Cerebellum (tissue), 4 donors: ENCODE measurements at places on chromosomes 3 and 15.
A peak's percentile ranks its signal among the peaks of the same experiment; 100 is the strongest.

DNA sequence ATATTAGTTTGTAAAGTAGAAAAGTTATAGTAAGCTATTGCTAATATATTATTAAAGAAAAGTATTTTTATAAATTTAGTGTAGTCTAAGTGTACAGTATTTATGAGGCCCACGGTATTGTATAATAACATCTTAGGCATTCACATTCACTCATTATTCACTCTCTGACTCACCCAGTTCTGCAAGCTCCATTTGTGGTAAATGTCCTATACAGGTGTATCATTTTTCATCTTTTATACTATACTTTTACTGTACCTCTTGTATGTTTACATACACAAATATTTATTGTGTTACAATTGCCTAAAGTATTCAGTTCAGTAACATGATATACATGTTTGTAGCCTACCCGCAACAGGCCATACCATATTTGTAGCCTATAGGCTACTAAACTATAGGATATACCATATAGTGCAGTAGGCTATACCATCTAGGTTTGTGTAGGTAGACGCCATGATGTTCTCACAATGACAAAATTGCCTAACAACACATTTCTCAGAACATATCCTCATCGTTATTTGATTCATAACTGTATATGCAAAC lies 246.8 kb upstream of the ALCAM start:
- DNase-seq, result no peak

GRCh38 chr3:39843440-39843839 lies 34.0 kb downstream of the MYRIP start:
- no peak for DNase-seq

- no peak for DNase-seq
Observed at GRCh38 chr15:65796610-65797078, 4.6 kb upstream of the DENND4A start.

DNA sequence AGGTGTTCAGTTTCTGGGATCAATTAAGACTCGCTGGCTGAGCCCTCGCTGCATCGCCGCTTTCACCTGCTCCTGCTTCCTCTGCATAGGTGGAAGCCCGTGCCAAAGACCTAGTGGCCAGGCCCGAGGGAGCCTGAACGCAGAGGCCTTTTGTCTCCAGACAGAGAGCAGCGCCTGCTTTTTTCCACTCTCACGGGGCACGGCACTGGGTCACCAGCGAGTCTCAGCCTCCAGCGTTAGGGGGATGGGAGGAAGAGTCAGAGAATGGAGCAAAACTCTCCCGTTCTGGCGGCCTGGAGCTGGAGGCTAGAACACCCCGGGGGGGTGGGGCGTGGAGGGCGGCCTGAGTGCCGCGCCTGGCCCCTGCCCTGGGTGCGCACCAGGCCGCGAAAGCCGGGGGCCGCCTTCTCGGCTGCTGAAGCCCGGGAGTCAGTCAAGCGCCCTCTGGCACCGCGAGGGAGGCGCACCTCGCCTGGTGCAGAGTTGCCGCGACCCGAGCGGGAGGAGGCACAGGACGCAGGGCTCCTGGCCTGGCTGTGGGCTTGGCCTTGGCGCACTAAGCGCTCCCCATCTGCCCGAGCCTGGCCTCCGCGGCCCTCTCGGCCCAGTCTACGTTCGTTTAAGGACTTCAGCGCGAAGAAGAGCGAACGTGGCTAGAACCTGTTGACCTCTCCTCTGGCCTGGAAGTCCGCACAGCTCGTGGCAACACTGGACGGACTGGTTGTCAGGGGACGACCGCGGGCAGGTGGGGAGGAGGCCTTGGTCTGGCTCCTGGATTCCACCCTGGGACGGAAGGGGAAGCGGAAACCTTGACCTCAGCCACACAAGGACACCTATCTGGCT lies 21.5 kb downstream of the NR2F2 start:
- no peak for DNase-seq

- DNase-seq, result no peak
Observed at GRCh38 chr3:52881871-52882270, 15.5 kb downstream of the STIMATE start.

DNA sequence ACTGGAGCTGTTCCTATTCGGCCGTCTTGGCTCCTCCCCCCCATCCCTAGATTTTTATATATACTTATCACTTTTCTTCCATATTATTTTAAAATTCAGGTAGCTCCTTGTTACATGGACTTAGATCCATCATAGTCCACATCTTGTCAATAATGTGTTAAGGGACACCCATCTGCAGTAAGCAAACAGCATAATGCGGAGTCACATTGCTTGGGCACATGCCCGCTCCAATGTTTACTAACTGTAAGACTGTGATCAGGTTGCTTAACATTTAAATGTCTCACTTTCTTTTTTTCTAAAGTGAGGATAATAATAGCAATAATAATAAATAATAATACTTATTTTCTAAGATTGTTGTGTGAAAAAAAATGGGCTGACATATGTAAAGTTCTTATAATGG lies 303.2 kb upstream of the SOX14 start:
- no peak for DNase-seq

DNA sequence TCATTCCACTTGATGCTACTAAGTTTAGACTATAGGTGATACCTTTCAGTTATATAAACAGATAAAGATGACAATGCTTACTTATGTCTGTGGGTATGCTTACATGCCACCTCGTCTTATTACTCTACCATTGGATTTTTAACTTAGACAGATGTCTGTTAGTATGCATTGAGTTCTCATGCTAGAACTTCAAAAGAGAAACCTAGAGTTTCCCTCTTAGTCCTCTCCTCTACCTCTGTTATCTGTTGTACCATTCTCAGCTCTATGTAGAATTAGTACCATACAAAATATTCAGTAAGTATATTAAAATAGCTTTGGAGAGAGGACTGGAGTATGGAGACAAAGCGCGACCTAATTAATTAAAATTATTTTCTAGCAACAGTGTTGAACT lies 111.3 kb downstream of the BBX start:
- DNase-seq, result no peak

DNA sequence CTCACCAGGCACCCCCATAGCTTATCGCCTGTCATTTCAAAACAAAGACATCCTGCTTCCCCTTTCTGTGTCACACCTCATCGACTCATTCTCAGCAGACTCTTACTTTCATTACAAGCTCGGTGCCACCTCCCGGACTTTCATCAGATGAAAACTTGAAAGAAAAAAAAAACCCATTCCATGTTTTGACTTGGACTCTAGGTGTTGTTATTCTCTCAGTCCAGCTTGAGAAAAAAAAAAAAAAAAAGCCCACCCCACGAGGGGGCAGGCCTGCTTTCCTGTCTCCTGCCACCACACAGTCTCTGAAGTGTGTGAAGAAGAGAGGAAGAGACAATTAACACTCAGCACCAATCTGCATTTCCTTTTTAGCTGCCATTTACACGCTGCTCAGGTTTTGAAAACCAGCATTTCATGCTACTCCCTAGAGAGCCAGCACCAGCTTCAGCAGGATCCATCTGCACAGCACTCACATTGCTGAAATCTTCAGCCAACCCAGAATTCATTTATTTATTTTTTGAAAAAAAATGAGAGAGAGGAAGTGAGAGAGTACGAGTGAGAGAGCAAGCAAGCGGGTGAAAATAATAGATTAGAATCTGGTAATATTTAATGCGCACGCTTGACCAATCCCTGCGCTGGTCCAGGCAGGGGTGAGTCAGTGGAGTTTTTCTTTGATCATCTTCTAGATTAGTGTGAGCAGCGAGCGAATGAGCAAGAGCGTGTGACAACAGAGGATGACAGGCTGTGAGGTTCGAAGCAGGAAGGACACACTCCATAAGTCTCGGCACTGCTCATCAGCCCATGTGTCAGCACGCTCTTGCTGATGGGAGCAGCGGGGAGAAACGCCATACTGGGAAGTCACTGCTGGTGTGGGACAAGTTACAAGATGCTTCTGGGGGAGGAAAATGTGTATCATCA lies 23.5 kb downstream of the ZNF80 start:
- DNase-seq, result no peak

GRCh38 chr3:127171320-127171719 lies 21.6 kb upstream of the PRR23E start:
- no peak for DNase-seq

DNA sequence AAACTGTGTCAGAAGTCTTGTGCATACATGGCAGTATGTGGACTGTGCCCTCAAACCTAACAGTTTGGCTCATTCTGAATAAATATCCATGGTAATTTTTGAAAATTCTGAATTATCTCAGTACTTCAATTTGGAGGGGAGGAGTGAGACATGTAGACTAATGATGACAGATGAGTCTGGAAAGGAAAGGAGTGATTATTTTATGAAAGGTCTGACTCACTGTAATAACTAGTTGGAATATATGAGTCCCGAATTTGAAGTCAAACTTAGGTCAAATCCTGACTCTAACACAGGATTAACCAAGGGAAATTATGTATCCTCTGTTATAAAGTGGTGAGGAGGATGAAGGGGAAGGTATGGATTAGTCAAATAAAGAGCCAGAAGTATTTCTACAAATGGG lies 38.6 kb downstream of the SUCNR1 start:
- no peak for DNase-seq

- DNase-seq, result no peak
Observed at GRCh38 chr15:68653801-68654200, 75.0 kb downstream of the CORO2B start.

DNA sequence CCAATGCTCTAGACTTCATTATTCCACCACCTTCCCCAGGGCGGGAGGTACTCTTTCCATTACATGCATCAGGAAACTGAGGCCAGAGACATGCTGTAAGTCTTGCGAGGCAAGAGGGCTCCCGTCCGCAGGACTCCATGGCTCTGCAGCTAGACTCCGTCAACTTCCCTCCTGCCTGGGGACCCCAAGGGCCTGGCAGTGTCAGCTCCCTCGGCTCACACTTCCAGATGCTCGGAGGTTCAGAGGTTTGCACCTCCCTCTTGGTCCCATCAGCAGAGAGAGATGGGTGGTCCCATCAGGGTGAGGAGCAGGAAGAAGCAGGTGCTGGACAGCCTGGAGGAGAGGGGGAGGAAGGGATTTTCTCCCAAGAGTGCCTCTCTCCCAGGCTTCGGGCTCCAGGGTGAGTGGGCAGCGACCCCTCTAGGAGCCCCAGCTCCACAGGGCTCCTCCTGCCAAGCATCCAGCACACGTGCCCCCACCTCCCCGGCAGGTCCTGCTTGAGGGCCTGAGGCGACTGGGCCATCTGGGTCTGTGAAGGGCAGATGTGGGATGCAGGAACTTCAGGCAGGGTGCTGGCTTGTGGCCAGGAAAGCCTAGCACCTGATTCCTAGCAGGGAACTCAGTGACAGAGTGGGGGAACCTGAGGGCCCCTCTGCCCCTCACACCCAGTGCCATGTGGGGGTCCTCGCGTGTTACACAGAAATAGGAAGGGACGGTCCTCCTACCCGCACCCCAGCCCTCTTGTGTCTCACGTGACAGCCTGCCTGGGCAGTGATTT lies 9.3 kb downstream of the PAK6 start:
- no peak for DNase-seq

GRCh38 chr3:130835483-130835882 lies 58.4 kb upstream of the ATP2C1 start:
- DNase-seq, result no peak

DNA sequence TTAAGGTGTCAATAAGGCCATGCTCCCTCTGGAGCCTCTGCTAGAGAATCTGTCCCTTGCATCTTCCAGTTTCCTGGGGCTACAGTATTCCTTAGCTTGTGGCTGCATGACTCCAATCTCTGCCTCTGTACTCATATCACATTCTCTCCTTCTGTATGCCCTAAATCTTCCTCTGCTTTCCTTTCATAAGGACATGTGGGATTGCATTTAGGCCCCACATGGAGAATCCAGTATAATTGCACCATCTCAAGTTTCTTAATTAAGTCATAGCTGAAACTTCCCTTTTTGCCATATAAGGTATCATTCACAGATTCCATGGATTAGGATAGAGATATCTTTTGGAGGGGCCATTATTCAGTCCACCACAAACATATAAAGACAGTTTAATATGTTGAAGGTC lies 409.8 kb upstream of the TMCO5A start:
- no peak for DNase-seq

GRCh38 chr15:39786447-39787056 lies 3.9 kb upstream of the FSIP1 start:
- DNase-seq, result peak; percentile 60

DNA sequence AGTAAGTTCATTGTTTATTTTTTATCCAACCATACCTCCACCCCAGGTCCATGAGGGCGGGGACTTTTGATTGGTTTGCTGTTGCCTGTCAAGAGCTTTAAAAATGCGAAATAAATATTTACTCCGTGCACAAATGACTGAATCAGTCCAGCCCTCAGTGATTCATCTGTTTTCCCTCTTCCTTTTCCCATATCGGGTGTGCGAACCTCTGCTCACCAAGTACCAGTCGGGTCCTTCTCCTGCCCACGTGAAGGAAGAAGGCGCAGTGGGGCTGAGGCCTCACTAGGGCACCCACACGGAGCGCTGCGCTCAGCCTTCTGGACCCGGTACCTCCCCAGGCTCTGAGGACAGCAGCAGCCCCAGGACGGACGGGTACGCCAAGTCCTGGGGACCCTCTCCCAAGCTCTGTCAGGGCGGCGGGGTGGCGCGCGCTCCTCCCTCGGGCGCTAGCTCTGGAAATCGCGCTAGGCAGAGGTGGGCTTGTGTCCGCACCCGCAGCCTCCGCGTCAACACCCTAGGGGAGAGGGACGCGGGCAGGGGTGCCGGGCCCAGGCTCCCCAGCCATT lies 70.5 kb upstream of the EPHB3 start:
- no peak for DNase-seq

DNA sequence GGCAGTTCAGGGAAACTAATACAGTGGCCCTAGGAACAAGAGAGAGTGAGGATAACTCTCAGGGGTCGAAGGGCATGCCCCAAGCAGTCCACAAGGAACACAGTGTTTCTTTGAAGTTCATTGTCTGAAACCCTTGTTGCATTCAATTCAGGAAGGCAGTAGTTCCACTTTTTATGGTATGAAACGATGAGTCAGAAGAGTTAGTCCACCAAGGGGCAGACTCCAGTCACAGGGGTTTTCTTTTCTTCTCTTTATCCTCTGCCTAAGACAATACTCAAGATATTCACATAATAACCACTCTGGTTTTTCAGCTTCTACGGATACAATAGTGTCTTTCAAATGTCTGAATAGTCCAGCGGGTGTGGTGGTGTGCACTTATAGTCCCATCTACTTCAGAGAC lies 23.7 kb upstream of the TICRR start:
- no peak for DNase-seq

GRCh38 chr3:111311126-111311525 lies 230.9 kb upstream of the CD96 start:
- no peak for DNase-seq

GRCh38 chr3:187914231-187914630 lies 169.0 kb upstream of the BCL6 start:
- peak; percentile 38 for DNase-seq
